ENCODE measurements at places on chromosomes 5 and 9. TPM values are rescaled to one million over a fixed set of nuclear protein-coding genes. Genes with fewer than 3 reads are reported as not detected.

DNA sequence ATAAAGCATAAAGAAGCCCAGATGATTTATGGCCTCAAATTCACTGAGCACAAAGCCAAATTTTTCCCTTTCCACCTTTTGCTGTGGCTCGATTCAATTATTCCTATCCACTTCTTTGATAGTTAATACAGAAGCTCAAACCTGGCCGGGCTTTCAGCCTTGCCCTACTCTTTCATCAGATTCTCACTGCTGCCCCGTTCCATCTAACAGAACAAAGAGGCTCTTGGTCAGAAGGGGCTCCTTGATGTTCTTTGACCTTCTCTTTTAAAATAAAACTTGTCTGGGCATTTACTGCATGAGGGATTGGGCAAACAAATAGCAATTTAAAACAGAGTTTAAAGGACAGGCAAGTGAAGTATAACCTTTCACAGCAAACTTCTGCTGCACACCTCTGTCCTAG, 9.8 kb downstream of the GRXCR2 start:
- DNase-seq: no peak

- DNase-seq: no peak
These were observed 14.2 kb downstream of the AP3B1 start for GRCh38 chr5:78280261-78280660.

DNA sequence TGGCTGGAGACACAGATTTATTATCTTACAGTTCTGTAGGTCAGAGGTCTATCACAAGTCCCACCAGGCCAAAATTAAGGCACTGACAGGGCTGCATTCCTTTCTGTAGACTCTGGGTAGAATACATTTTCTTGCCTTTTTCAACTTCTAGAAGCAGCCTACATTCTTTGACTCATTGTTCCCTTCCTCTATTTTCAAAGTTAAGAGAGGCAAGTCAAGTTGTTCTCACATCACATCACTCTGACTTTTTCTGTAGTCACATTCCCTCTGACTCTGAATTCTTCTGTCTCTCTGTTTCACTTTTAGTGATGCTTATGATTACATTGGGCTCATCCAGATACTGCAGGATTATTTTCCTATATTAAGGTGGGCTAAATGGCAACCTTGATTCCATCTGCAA, 119.0 kb downstream of the MELK start:
- no peak for DNase-seq

GRCh38 chr5:40853632-40854192, 12.5 kb downstream of the CARD6 start:
- DNase-seq: no peak

GRCh38 chr9:36640771-36641381, 68.2 kb downstream of the MELK start:
- DNase-seq: no peak

DNA sequence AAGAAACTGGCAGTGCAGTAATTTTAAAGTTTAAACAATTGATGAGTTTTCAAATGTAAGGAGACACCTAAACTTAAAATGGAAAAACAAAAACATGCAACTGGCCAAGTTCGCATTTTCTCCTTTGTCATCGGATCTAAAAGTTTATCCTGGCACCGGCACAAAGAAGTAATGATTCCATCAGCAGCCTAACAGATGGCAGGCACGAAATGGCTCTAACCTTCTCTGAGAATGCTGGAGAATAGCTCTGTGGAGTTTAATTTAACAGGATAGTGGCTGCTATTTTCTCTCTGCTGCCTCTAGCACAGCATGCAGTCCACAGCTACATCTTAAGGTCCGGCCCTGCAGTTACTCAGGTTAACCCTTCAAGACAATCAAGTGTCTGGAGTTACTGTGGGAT, 82.2 kb downstream of the PRELID2 start:
- no peak for DNase-seq

GRCh38 chr9:122368642-122369041, 2.2 kb upstream of the PTGS1 start:
- no peak for DNase-seq

DNA sequence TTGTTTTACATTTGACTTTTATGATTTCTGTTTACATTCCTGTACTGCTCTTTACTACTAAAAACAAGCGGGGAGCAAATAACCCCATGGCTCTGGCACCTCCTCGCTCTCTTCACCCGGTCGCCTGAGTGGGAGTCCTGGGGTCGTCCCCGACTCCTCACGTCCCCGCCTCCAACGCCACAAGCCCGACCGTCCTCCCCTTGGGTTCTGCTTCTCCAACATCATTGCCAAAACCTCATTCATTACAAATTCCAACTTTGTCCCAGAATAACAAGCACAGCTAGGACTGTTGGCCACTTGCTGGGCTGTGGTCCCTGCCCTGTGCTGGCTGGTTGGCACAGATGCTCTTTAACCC, 35.1 kb downstream of the MRPL36 start:
- DNase-seq: no peak

DNA sequence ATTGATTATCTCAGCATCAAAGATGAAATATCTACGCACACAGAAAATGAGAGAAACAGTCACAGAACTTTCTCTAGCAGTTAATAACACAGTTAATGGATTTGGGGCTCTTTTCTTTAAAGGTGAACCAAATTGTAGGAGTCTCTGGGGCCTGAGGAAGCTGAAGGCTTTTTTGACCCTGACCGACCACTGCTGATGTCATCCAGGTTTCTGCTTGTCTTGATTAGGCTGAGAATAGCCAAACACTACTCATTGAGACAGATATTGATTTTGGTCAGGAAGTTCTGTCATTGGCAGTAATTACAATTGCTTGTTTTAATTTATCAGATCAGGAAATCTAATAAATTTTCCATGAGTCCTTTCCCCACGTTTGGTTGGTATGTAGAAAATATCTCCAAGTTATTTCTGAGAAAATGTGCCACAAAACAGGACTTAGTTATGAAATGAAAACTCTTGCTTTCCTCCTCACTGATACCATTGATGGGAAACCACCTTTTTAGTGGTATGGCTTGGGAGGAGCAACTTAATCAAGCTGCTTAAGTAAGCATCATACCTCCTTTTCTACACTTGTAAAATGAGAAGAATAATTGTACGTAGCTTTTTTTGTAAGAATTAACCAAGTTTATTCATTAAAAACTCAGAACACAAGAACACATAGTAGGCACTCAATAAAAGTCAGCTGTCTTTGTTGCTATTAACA, 19.7 kb downstream of the CARTPT start:
- DNase-seq: no peak

GRCh38 chr5:16880547-16880946, 55.5 kb downstream of the MYO10 start:
- no peak for DNase-seq

GRCh38 chr5:32173267-32174010, 680 bp downstream of the GOLPH3 start:
- no peak for DNase-seq

DNA sequence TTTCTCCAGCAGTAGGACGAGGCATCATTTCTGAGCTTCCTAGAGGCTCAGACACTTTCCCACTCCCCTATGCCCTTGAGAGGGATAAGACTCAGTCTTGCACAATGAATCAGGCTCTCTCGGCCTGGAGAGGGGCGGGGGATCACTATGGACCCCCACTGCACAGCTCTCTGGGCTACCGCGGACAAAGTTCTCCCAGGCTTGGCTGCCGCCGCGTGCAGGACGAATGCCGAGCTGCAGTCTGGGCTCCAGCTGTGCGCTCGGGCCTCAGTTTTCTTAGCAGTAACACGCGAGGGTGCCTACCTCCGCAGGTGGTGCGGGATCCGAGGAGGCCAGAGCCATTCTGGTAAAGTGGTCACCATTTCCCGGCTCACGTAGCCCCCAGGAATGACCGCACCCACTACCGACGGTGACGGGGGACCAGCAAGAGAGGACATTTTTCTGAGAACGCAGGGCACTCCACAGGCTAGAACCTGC, 3.4 kb upstream of the MYORG start:
- DNase-seq: no peak

DNA sequence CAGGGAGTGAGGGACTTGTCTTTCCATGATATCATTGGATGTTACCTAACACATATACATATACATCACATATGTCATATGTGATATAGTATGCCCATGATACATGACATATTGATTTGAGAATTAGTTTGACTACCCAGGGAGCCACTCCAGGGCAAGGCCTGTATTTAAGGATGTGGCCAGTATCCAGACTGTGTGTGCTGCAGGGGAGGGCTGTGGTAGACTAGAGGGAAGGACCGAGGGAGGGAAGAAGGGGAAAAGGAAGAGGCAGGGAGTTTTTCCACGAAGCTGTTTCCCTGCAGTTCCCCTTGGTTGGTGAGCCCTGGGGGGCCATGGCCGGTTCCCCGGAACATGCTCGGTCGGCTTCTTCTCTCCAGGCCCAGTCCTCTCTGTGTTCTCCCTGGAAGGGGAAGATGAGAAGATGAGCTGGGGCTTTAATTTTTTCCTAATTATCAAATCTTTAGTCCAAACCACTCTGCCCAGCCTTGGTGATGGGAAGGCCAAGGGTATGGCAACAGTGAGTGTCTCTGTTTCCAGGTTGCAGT, 48.7 kb downstream of the NSUN2 start:
- DNase-seq: no peak

DNA sequence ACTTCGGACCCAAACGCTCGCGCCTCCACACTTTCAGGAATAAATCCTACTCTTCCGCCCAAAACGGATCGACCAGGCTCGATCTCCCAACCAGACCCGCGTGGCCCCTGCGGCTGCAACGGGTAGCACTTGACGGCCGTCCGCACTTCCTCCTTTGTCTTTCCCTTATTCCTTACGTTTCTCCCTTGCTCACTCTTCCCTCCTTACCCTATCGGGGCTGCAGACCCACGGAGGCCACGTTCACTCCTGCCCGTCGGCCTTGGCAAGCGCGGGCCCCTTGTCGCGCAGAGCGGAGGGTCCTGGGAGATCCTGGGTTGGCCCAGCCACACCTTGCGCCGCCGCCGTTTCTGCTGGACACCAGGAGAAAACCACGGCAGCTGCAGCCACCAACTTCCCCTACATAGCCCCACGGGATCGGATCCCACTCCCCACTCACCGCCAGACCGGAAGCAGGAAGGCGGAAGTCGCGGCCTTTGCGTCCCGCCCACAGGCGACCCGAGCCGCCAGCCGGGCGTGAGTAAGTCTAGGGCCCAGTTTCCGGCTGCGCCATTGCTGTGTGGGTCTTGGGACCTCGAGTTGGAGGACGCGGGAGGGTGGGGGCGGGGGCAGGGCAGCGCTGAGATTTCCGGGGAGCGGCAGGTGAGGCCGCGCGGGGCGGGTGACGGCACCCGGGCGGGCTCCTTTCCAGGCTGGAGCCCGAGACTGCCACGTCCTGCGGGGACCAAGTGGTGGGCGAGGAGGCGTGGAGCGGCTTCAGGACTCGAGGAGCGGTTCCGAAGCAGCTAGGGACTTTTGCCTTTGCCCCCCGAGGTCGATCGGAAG, at the start of gene SMIM15:
Gene SMIM15, minus strand, starts transcription at position 459 of the 822 bp plus-strand sequence. CDS start 2,297 bp downstream, outside the sequence.
- no peak for DNase-seq

GRCh38 chr9:78236551-78236910, 656 bp downstream of the CEP78 start:
- no peak for DNase-seq

- DNase-seq: no peak
These were observed 284.9 kb upstream of the IRX4 start for GRCh38 chr5:2167671-2168070.

DNA sequence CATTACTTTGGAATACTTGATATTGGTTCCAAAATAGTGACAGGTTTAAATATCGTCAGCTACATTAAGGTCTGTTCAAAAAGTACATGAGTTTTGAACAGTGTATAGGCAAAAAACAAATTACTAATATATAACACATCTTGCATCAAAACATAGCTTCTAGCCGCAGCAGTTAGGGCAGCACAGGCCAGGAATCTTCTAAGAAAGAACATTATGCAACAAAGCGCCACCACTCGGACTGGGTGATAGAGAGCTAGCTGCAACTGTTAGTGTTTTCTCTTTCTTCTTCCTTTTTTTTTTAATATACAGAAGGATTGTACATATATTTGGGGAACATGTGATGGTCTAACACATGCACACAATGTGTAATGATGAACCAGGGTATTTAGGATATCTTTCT, 504.5 kb downstream of the NR2F1-AS1 start:
- DNase-seq: no peak

DNA sequence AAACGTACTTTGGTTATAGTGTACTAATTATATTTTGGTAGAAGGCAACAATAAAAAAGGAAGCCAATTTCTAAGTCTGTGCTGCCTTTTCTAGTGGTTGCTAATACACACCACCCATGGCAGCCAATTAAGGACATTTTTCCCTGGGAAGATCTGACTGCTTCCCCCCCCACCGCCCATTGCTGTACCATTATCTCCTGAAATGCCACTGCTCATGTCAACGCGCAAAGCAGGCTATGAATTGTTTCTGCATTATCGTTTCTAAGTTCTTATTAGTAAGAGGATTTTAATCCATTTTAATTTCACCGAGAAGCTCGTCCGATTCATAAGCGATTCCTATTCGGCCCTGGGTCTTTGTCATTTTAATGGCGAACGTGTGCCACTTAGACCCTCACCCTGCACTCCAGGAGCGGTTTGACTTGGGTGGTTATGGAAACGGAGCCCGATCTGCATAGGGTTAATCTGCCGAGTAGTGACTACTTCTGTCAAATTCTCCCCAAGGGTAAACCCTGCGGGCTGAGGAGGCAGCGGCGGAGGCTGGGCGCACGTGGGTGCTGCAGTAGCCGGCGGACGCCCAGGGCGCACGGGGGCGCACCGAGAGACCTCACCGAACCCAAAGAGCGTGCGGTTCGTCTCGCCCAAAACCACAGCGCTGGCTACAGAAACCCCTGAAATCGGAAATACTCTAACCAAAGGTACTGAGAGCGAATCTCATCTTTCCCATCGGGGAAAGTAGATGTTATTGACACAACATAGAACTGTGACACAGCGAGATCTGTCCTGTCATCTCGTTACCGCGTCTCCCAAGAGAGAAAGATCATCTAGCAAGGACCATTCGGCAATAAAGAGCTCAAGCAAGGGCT, 55.8 kb upstream of the SHC3 start:
- DNase-seq: no peak

GRCh38 chr9:7975336-7975735, 175.8 kb upstream of the DMAC1 start:
- no peak for DNase-seq

REEP2 gene
- total RNA-seq: 9.9 TPM

FREM1 gene
- total RNA-seq: 0.22 TPM

GABRA1 gene
- not detected for total RNA-seq

ADAMTS13 gene
- 0.75 TPM for total RNA-seq

GLDC gene
- total RNA-seq: 68.8 TPM

LCN1 gene
- not detected for total RNA-seq

PCDHA1 gene
- not detected for total RNA-seq

SLC28A3 gene
- total RNA-seq: 0.58 TPM

ANKHD1 gene
- 32.6 TPM for total RNA-seq

MYO10 gene
- 31.5 TPM for total RNA-seq
